A172 (cell line): ENCODE measurements at places on chromosomes 7 and 10.

GRCh38 chr10:82378146-82378545 is 503.2 kb downstream of the NRG3 start:
- DNase-seq, result peak; percentile 65

GRCh38 chr7:119900996-119901672 is 371.8 kb upstream of the KCND2 start:
- DNase-seq, result no peak

- no peak for DNase-seq
These were observed 12.2 kb downstream of the KCNMA1 start for GRCh38 chr10:77625379-77625778.

GRCh38 chr7:24442170-24442777 is 131.0 kb upstream of the PALS2 start:
- DNase-seq, result no peak

DNA sequence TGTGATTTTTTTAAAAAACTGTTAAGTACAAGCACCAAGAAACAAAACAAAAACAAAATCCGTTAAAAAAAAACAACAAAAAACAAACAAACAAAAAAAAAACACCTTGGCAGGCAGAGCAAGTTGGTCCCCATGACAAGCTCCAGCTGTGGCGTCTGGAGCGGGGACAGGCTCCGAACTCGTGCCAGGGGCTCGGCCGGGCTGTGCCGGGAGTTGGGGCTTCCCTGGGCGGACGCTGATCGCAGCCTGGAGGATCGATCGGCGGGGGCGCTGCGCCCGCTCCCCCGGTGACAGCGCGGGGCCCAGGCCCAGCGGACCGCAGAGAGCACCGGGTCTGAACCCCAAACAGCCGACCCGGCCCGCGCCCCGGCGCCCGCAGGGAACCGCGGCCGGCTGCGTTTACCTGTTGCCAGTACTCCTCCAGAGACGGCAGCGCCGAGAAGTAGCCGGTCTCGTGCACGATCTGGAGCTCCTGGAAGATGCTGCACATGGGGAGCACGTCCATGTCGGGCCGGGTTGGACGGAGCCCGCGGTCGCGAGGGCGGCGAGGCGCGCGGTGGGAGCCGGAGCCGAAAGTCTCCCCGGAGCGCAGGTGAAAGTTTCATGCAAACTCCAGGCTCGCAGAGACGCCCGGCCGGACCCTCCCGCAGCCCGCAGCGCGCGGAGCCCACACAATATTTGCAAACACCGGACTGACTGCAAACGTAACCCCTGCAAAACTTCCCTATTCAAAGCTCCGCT is at the start of gene KLF6:
TSS of gene KLF6 (minus strand) at position 700 of the 741 bp plus-strand sequence. CDS start at position 505, 195 bp downstream.
- no peak for DNase-seq

- DNase-seq, result no peak
These were observed 144.1 kb upstream of the FAM171A1 start for GRCh38 chr10:15515202-15515601.

DNA sequence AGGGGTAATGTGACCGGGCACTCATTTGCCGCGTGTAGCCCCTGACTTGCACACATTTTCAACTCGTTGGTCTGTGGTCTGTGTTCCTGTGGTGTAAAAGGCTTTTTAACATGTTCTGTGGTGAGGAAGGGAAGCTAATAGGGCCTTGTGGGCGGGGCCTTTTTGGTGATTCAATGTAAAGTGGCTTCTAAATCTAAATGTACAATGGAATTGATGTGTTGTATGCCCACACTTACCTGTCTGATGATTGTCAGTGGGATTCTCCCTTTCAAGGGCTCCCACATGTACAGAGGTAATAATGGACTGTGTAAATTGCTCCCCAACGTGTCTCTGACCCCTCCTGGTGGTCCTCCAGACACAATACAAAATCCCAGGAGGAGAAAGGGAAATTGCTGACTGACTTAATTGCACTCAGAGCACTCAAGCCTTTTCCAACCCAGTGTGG is 43.1 kb upstream of the GATAD1 start:
- DNase-seq, result no peak

DNA sequence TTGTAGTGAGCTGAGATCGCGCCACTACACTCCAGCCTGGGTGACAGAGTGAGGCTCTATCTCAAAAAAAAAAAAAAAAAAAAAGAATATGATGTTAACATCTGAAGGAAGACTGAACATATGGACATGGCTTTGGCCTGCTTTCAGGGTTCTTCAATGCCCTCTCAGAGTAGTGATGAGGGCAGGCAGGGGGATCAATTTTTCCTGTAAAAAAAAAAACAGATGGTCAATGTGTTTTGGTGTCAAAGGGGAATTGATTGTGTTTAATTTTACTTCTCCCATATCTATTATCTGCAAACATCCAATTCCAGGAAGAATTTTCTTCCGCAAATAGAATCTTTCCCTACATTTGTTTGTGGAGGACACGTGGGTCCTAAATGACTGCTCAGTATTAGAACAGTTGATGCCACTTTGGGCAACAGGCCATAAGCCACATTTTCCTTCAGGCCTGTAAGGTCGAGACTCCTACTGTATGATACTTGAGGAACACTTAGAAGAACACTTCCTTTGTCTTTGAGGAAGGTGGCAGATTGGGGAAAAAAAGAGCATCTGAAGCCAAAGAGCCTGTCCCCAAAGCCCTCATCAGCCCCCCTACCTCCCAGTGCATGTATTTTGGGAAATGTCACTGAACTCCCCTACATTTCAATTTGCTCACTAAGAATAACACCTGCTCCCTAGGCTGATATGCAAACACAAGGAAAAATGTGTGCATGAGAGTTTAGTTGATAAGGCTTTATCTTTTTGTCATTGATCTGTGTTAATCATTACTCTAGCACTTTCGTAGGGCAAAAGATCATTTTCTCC is 28.3 kb downstream of the MGAM2 start:
- DNase-seq, result no peak

DNA sequence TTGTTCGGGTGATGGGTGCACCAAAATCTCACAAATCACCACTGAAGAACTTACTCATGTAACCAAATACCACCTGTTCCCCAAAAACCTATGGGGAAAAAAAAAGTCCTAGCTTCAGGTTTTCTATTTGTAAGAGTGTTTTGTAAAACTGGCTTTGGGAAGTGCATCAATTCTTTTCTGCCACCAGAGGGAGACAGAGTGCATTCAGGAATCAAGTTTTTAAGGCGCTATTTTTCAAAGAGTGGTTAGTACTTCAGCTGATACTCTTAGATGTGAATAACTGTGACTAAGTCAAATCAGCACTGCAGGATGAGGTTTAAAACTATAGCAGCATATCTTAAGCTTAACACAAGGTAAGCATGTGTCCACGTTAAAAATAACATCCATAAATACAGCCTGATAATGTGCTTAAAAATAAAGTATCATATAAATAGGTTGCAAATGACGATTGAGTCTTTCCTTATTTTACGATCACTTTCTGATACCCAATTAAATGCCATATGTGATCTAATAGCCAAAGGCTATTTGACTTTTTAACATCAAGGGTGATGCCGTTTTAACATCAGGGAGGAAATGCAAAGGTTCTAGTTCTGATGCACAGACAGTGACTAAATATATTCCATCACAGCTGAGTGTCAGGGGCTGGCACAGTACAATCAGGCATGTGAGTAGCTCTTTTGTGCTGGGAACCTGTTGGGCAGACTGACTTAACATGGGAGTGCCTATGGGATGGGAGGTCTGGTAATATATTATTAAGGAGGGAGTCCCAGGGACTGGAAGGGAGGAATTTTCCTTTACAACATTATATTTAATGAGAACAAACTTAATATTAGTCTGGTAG is 10.6 kb upstream of the LYZL2 start:
- peak; percentile 64 for DNase-seq

DNA sequence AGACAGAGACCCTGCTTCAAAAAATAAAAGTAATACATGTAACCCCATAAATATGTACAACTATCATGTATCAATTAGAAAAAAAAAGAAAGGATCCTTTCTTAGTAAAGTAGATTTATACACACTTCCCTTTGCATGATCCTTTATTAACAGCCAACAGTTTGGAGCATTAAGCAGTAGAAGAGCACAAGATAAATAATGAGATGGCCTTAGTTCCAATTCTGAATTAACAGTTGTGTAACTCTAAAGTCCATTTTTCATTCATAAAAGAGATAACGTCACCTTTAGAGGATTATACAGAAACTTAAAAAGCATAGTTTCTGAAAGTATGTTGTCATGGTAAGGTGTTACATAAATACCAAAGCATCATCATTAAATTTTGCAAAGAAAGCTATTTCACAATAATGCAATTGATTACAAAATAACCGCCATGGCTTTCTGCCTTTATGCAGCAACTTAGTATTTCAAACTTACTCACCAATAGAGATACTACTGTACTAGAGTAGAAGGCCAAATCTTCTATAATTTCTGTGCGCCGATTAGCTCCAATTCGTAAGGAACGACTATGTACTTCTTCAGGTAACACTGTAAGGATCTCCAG is 40.3 kb downstream of the TNPO3 start:
- DNase-seq, result no peak

GRCh38 chr7:17486835-17487234 is 188.4 kb downstream of the AHR start:
- DNase-seq, result no peak
